ENCODE measurements at places on chromosomes 7 and 10.
A peak's percentile ranks its signal among the peaks of the same experiment; 100 is the strongest.

DNA sequence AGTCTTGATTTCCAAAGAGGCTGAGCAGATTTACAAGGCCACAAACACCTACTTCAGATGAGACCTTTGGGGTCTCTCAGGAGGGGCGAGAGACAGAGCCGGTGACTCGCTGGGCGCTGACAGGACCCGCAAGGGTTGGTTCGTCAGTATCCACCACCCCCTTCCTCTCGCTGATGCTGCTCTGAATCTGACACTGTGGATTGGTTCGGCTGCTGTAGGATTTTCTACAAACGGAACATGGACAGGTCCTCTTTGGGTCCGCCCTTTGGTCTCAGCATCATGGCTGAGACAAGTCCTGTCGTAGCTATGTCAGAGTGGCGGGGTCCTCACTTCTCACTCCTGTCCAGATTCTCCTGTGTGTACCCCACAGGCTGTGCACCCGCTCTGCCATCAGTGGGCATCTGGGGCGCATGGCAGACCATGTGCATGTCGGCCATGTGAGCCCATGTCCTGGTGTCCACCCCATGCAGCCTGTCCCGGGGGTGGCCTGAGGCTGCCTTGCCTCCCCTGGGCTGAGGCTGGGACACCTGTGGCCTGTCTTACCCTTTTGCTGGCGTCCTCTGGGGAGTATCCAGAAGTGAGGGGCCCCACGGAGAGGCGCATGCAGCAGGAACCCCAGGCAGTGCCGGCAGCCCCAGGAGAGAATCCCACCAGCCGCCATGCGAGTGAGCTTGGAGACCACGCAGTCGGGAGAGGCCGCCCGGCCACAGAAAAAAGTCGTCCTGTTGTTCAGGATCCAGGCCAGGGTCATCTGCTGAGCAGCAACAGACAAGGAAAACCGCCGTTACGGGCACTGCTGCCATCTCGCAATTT is 21.6 kb upstream of the FAM20C start:
- no peak for DNase-seq

- no peak for DNase-seq
These were observed 80.9 kb downstream of the LRRC4 start for GRCh38 chr7:127950233-127950935.

- no peak for DNase-seq
These were observed 27.7 kb upstream of the INSIG1 start for GRCh38 chr7:155269766-155270585.

GRCh38 chr7:103130901-103131624 is 17.8 kb downstream of the NAPEPLD start:
- no peak for DNase-seq

- no peak for DNase-seq
These were observed 151.4 kb upstream of the FOXP2 start for GRCh38 chr7:114263219-114263618.

DNA sequence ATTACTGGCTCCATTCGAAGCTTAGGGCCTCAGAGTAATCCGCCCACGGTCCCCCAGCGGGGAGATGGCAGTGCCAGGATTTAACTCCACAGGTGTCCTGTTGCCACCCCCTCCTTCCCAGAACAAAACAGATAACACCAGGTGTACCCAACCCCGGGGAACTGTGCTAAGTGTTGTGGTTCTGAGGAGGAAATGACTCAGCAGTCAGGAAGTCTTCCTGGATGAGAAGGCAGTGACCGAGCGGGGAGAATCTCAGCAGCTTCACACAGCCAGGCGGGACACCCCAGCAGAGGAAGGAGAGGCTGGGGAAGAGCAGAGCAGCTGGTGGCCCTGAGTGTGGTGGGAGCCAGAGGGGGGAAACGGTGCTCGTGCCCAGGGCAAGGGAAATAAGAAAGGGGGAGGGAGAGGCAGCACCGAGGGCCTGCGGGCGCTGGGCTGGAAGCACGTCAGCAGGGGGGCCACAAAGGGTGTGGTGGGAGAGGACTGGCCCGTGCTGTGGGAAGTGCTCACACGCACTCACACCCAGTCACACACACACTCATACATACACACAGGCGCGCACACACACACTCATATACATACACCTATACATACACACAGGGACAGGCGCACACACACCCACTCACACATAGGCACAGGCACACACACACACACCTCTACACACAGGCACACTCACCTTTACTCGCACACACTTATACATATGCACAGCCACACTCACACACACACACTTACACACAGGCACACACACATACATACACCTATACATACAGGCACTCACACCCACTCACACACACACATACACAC is 59.8 kb upstream of the CHST15 start:
- DNase-seq, result peak; percentile 30

GRCh38 chr7:100706672-100707311 is 871 bp downstream of the POP7 start:
- DNase-seq, result no peak

GRCh38 chr10:100878291-100878910 is 34.4 kb upstream of the SLF2 start:
- DNase-seq, result no peak

- DNase-seq, result no peak
These were observed 41.8 kb downstream of the MTURN start for GRCh38 chr7:30176463-30177109.

DNA sequence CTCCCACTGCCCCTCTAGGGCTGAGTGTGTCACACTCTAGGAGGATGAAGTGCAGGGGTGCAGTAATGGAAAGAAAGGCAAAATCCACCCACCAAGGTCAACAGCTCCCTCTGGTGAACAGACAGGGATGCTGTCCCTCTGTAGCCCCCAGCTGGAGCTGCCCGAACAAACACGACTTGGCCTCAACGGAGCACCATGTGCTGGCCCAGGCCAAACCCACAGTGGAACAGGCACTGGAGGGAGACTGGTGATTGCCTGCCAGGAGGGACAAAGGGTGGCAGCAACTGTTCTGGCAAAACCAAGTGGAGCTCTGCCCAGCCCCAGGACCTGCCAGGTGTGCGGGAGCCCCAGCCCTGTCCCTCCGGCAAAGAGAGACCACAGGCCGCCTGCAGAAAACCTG is 20.7 kb downstream of the PDIA4 start:
- no peak for DNase-seq

GRCh38 chr7:28083164-28083997 is 97.2 kb downstream of the JAZF1 start:
- DNase-seq, result no peak

Data from fibroblast of skin of left biceps (primary cell).